ENCODE measurements at places on chromosomes 6 and 20.

DNA sequence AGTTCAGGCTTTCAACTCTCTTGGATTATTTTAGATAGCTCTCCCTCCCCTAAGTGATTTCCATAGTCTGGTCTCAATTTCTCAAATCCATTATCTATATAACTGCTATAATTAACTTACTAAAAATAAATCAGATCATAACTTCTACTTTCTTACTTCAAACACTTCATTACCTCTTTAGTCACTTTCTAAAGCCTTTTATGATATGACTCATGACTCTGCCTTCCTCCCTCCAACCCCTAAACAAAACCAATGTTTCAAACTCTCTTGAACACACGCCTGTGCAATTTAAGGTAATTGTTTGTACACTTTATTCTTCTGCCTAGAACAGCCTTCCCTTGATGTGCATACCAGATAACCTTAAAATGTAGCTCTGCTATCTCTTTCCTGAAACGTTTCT is 100.5 kb downstream of the LMBRD1 start:
- DNase-seq, result no peak

- DNase-seq, result no peak
Measured at GRCh38 chr20:22509090-22509842, 75.1 kb downstream of the FOXA2 start.

DNA sequence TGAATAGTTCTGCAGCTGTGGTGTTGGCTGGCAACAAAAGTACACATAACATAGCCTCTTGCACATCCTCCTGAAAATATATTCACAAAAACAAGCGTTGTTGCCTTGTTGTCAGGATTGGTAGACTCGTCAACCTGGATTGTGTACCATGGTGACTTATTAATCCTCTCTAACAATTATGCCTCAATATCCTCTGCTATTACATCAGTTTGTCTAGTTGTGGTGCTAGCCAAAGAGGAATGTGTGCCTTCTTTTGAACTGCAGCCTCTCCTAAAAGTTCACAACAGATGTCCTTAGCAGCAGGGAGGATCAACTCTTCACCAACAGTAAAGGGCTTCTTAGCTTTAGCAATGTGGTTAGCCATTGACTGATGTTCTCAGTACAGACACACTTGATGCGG is 3.6 kb upstream of the SF3B5 start:
- no peak for DNase-seq

DNA sequence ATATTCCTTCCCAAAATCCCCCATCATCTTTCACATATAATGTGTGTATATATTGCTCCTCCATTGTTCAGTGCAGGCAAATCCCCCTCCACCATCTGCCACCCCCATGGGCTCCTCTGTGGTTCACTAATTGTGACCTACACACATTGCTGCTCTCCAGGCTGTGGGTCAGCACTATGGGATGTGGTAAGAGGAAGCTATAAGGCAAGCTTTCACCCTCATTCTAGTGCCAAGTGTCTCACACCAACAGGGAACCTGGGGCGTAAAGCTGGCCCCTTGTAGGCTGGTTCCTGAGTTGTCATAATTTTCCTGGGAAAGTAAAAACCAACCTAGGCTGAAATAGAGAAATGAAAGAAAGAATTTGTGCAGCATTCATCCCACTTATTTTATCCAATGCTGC is 16.8 kb downstream of the FKBP1A start:
- no peak for DNase-seq

DNA sequence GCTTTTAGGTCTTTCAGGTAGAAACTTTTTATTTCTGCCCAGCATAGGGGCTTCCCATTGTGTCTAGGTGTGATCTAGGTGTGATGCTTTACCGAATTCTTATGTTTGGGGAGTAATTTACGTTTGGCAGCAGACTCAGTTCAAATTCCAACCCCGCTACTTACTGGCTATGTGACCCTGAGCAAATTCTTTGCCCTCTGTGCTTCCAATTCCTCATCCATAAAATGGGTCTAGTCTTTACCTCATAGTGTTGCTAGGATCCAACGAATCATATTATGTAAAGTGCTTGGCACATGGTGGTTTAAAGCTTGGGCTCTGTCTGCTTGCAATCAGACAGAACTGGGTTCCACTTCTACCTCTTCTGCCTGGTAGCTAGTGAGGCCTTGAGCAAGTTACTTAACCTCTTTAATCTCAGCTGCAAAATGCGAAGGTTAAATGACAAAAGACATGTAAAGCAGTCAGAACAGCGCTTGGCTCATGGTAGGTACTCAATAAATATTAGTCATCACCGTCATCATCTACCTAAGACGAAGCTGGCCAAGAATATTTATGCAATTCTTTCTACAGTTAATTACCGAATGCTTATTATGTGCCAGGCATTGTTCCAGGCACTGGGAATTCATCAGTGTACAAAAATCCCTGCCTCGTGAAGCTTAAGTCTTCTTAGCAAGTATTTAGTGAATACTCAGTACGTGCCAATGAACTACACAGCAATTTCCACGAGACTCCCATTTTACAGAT is 1.0 kb downstream of the NSFL1C start:
- DNase-seq, result no peak

- DNase-seq, result no peak
Measured at GRCh38 chr6:108363889-108364313, 69.0 kb downstream of the AFG1L start.

DNA sequence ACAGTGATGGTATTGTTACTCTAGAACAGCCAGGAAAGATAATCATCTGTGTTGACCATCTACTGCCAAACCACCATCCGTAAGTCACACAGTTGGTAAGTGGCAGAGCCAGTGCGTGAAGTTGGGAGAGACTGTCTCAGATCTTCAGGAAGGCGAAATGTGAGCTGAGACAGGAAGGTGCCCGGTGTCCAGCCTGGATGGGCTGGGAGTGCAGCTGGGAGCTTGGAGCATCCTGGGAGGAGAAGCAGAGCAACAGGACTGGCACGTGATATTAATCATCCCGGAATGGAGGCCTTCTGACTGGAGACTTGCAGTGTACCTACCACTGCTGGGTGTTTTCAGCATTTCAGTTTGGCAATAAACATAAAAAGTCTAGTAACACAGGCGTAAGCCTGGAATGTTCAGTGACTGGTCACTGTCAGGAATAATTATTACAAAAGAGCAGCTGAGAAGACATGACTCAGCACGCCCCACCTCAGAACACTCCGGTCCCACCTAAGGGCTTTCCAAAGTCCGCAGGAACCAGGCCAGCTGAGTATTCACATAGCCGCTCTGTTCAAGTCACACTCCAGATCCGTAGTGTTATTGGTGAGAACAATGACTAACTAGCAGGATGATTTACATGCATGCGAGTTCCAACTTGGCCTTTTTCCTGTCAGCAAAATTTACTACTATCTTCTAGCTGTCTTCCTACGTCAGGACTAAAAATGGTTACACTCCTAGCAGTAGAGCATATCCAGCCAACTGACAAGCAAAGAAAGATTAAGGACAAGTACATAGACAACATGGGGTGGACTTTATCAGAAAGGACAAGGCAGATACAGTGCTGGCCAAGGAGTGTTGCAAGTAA is 45.1 kb upstream of the PNRC1 start:
- DNase-seq, result no peak

GRCh38 chr6:26330859-26331217 is 34.2 kb upstream of the BTN3A2 start:
- DNase-seq, result no peak

DNA sequence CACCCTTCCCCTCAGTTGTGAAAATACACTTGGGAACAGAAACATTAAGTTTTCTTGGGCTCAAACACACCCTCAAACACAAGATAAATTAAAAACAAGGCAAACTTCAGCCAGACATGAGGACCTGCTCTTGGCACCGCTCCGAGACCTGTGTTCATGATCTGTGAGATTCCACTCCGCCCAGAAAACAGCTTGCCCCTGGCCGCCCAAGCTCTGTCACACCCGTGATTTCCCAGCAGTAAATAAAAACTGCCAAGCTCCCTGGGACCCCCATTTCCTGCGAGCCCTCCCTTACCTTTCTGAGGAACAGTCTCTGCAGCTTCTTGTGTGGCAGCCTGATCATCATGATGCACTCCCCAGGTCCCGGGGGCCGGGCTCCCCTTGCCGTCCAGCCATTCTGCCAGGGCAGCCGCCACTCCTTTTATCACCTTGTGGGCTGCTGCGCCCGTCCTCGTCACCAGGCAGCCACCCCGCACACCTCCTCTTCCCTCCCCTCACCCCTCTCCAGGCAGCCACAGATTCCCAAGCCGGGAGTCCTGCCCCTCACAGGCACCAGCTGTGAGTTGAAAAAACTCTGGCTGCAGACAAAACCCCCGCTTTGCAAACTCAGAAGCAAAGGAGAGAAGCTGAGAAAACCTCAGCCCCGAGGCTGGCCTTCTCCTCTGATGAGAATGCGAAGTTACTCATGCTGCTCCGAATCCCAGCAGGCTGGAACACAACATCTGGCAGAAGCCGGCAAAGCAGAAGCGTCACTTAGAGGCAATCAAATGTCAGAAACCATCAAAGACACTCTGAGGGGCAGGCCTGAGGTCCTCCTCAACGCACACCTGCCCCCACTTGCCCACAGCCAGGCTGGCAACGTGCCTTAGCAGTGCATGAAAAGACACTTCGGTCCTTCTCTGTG is 130.4 kb upstream of the RPS6KA2 start:
- no peak for DNase-seq

DNA sequence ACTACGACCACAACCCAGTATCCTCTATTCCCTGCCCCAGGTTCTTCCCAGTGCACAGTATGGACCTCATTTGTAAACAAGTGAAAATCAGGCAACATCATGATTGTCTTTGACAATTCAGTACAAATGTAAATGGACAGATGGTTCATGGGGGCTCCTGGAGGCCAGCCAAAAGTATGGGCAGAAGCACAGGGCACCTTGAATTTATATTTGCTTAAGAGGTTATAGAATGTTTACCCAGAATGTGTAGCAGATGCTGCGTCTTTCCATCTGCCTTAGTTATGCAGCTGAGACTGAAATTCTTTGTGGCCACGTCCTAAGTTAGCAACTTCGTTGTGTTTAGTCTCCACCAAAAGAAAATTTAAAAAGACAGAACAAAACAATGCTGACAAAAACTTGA is 559.6 kb upstream of the NRSN1 start:
- DNase-seq, result no peak

Measured in hippocampal formation (tissue), 2 donors.